NCI-H524 (cell line): ENCODE measurements at places on chromosomes 2 and 18.
A peak's percentile ranks its signal among the peaks of the same experiment; 100 is the strongest.

- no peak for DNase-seq
These were observed 27.2 kb downstream of the CDKL4 start for GRCh38 chr2:39216346-39217191.

- DNase-seq, result no peak
These were observed 1311.0 kb upstream of the FAM98A start for GRCh38 chr2:34909992-34910705.

DNA sequence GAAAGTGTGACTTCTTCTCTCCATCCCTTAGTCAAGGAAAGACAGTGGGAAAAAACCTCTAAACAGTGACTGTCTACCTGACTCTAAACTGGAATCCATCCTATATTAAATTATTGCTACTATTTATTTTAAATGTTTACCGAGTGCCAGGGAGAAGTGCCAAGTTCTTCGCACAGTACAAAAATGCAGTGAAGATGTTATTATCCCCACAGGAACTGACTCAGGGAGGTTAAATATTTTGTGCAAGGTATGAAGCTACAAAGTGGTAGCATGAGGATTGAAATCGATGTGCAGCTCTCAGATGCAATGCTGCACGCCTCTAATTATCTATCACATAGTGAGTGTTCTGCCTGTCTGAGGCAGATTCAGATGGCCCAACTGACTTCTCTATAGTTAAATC, 91.1 kb downstream of the MEP1B start:
- DNase-seq, result no peak

- DNase-seq, result peak; percentile 6
These were observed 15.7 kb upstream of the ACVR2A start for GRCh38 chr2:147829106-147829505.

- no peak for DNase-seq
These were observed 670.6 kb downstream of the BCL11A start for GRCh38 chr2:59882822-59883221.

DNA sequence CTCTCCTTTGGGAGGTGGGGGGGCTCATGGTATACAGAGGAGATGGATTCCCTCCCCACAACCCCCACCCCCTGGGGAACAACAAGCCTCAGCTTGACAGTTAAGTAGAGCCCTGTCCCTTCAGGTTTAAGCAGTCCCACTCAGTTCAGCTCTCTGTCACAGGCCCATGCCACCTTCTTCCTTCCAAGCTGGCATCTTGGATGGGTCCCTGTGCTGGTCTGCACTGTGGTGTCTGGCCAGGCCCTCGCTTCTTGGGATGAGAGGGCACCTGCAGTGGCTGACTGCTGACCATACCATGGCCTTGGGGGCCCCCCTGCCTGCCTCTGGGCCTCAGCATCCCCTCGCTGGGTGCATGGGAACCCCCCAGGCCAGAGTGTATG, 20.4 kb upstream of the GPR17 start:
- no peak for DNase-seq

DNA sequence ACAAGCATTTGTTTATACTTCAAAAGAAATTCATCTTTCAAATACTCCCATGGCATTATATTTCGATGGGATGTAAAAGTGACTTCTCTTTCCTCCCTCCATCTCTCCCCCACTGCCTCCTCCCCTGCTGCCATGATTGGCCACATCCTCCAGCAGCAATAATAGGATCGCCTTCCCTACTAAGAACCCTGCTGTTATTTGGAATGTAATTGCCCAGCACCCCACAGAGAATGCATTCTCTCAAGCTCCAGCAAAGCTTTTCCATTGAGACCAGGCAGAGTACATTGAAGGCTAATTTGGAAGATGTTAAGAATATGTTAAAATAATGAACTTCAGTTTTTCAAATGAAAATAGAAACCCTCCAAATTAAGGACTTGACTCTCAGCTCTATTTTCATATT, 375.4 kb upstream of the ACVR2A start:
- DNase-seq, result no peak

DNA sequence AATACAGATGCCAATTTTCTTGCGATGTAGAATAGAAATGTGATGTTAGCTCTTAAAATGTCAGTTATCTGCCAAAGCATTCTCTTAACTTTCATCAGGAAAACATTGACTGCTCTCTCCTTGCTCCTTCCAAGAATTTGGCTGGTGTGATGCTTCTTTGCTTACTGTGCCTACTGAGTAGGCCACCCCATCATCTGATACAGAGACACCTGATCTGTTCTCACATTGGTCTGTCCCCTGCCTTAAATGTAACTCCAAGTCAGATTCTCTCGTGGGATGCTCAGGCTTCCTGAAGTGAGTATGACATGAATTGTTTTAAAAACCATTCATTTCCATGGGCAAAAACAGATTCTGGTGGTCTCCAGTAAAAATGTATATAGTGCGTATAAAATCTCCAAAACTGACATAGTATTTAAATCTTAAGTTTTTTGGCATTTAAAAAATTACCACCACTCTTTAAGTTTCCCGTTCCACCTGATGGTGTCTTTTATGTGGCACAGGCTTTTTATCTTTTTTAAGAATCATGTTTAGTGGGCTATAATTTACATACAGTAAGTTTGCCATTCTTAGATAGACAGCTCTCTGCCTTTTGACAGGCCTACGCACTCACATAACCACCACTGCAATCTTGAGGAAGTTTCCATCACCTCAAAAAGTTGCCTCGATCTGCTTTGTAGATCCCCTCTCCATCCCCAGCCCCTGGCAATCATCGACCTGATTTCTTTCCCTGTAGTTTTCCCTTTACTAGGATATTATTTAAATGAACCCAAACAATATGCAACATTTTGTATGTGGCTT, 36.6 kb downstream of the UBE2F start:
- no peak for DNase-seq

DNA sequence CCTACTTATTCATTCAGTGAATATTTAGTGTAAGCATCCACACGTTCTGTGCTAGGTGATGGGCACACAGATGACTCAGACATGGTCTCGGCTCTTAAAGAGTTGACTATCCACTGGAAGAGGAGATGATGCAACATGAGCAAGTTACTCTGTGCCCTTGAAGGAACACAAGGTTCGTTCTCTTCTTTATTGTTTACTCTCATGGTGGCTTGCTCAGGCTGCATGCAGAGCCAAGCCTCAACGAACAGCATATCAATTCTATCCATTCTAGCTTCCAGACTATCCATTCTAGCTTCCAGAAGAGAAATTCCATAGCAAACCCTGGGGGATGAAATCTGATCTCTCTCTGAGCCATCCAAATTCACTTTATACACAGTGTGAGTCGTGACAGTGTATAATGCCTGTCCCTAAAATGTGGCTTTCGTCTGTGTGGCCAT, 68.1 kb upstream of the CTAGE1 start:
- no peak for DNase-seq

- DNase-seq, result no peak
These were observed 12.9 kb downstream of the STAT1 start for GRCh38 chr2:191001032-191001431.

DNA sequence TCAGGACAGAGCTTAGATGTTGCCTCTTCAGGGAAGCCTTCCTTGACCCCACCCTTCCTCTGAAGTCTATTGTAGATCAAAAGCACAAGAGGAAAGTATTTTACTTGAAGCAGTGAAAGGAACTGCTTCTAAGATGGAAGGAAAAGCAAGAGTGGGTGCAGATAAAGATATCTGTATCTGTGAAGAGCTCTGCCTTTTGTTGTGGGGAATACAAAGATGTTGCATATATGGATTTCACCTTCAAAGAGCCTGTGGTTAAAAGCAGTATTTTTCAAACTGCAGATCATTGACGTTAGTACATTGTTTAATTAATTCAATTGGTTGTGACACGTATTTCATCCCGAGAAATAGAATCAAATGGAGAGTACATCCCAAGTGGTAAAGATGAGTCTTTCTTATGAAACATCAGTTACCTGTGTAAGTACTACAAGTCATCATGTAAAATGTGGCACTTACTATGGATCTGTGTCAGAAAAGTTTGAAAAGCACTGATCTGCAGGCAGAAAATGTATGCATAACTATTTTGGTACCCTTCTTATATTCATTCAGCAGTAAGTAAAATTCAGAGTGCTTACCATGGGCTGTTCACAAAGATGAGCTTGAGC, 24.6 kb upstream of the TNFRSF11A start:
- no peak for DNase-seq

- no peak for DNase-seq
These were observed 128.8 kb upstream of the DLX2 start for GRCh38 chr2:172231508-172231907.
